SIG-M5 (cell line): ENCODE measurements at places on chromosomes 16 and 17.

DNA sequence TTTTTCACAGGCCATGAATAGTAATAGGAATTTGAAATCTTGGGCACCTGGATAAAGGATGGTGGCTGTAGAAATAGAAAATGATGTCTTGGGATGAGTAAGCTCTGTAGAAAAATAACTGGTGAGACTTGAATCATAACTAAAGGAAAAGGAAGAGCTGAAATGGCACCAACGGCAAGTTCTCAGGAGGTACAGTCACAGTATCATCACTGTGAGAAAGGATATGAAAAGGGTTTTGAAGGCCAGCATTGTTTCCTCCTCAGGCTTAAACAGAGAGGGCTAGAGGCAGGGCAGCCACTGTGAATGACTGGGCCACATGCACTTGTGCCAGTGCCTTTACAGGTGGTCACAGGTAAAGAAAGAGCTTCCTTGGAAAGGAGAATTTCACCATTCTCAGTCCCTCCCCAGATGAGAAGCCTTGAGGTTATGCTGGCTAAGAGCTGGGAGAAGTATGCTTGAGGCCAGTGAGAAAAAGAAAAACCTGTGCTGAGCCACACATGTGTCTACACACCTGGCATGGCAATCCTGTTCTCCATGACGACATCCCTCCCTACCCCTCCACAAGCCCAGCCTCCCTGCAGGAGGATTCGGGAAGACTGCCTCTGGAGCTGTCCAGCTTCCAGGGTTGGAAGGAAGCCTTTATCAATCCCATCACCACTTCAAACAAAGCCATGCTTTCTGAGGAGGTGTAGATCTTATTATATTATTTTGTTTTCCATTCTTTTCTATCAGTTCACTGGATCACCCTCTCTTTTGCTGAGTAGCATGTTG is 3.8 kb upstream of the ANKFN1 start:
- DNase-seq = no peak

- no peak for DNase-seq
Observed at GRCh38 chr17:58382872-58383242, 30.9 kb upstream of the SUPT4H1 start.

DNA sequence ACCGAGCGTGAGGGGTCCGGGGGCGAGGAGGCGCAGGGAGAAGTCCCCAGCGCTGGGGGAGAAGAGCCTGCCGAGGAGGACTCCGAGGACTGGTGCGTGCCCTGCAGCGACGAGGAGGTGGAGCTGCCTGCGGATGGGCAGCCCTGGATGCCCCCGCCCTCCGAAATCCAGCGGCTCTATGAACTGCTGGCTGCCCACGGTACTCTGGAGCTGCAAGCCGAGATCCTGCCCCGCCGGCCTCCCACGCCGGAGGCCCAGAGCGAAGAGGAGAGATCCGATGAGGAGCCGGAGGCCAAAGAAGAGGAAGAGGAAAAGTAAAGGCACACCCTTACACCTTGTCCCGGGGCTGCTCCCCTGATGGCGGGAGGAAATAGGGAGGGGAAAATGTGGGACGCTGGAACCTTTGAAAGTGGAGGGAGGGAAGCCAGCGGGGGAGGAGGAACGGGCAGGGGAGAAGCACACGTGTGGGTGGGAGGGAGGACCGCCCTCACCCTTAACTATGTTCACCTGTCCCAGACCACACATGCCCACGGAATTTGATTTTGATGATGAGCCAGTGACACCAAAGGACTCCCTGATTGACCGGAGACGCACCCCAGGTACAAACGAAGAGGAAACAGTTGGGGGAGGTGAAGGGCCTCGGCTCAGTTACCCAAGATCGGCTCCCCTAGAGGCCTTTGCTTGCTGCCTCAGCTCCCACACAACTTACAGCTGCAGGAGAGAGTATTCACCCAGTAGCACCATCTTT is 916 bp downstream of the PAGR1 start:
- no peak for DNase-seq

GRCh38 chr16:22004341-22004740 is 3.4 kb upstream of the PDZD9 start:
- no peak for DNase-seq

DNA sequence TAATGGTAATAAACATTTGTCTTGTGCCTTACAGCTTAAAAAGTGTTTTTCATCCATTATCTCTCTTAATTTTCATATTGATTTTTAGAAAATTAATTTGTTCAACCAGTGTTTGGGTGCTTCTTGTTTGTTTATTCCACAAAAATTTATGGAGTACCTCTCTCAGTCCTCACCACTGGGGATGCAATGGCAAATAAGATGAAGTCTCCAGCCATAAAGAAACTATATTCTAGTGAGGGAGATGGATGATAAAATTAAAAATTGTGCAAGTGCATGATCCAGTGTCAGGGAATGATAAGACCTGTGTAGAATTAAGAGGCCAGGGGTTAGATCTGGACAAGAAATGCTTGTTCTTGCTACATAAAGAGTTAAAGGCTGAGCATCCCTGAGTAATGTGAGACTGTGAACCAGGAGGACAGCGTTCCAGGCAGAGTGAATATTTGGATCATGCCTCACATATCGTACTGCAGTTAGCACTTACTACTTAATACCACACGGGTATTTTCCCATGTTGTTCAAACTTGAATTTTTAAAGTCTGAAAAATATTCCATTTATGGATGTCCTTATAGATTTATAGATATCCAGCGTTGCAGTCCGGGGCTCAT is 535.7 kb upstream of the HSBP1 start:
- DNase-seq = no peak

- no peak for DNase-seq
Observed at GRCh38 chr17:72433797-72434196, 313.0 kb downstream of the SOX9 start.
